ENCODE measurements at places on chromosomes 4 and X.

GRCh38 chrX:125622899-125623298 lies 303.2 kb downstream of the TEX13C start:
- peak; percentile 21 for DNase-seq

GRCh38 chr4:38368613-38369012 lies 295.4 kb upstream of the KLF3 start:
- peak; percentile 88 for DNase-seq

DNA sequence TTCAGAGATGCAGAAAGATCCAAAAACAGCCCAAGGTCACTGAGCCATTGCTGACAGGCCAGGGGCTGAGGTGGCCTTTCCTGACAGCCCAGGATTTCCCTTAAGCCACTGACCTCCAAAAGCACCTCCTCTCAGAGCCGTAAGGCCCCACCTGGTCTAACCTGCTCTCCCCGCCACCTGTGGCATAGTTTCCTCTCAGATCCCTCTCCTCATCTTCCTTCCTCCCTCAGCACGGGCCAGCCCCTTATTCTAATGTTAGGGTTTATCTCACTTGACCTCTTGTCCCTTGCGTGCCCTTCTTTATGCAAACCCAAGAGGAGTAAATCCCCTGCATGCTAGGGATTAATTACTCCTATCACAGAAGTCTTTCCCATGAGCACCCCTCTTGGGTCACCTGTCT lies 113.0 kb downstream of the RBM47 start:
- DNase-seq = no peak

DNA sequence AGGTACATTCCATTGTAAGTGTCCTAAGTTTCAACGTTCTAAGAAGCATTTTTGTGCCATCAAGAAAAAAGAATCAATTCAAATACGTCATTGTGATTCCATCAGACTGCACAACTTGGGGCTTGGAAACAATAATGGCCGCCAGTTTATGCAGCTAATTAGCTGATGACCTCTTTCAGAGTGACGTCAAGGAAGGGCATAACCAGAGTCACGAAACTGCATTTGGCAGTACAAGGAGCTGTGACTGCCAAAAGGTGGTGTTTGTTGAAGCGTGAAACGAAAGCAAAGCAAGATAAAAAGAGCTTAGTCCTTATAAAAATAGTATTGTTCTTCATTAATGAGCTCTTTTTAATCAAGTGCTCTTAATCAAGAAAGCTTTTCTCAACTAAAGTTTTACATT lies 81.1 kb upstream of the SH3RF1 start:
- no peak for DNase-seq

- peak; percentile 19 for DNase-seq
Observed at GRCh38 chr4:13328591-13328990, 155.5 kb downstream of the RAB28 start.

DNA sequence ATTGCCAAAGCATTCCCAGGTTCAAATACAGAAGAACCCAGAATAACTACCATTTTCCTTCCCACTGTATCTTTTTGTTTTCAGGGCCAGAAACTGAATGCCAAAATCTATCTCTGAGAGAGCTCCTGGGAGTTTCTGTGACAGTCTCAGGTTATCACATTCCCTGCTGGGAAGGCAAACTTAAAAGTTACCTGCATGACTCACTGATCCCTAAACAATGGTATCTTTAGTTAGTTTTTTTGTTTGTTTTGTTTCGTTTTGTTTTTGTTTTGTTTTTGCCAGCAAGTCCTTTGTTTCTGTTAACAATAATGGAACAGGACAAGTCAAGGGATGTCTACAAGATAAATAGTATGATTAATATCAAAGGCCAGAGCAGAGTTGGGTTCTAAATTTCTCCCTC lies 34.3 kb downstream of the PAPSS1 start:
- no peak for DNase-seq

DNA sequence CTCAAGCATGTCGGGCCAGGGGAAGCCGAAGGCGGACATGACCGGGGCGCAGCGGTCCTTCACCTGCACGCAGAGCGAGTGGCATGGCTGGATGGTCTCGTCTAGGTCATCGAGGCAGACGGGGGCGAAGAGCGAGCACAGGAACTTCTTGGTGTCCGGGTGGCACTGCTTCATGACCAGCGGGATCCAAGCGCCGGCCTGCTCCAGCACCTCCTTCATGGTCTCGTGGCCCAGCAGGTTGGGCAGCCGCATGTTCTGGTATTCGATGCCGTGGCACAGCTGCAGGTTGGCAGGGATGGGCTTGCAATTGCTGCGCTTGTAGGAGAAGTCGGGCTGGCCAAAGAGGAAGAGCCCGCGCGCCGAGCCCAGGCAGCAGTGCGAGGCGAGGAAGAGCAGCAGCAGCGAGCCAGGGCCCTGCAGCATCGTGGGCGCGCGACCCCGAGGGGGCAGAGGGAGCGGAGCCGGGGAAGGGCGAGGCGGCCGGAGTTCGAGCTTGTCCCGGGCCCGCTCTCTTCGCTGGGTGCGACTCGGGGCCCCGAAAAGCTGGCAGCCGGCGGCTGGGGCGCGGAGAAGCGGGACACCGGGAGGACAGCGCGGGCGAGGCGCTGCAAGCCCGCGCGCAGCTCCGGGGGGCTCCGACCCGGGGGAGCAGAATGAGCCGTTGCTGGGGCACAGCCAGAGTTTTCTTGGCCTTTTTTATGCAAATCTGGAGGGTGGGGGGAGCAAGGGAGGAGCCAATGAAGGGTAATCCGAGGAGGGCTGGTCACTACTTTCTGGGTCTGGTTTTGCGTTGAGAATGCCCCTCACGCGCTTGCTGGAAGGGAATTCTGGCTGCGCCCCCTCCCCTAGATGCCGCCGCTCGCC lies at the start of gene SFRP2:
SFRP2 (minus strand) TSS at position 671 of the 864 bp plus-strand sequence; CDS start at position 423, 248 bp downstream.
- DNase-seq = no peak

DNA sequence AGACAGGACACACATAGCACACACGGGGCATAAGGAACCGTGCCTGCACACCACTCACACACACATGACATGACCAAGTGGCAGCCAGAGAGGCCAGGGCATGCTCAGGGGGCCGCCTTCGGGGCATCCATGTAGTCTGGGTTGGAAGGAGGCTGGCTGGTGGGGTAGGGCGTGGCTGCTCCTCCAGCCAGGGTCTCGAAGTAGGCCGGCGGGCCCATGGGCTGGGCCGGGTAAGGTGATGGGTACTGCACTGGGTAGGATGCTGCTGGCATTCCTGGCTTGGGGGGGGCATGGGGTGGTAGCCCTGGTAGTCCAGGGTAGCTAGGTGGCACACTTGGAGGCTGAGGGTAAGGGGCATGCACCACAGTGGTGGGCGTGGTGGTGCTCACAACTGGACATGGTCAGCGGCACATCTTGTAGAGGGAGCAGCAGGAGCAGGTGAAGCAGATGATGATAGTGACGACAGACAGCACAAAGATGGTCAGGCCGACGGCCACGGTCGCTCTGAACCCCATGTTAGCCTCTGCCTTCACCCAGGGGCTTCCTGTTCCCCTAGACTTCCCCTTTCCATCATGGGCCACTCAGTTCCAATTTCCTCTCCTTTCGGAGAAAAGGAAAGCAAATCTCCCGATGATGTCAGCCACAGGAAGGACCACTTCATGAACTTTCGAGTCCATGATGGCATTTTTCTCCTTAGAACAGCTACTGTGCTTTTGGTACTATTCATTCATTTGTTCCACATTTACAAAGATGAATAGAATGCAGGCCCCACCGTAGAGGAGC lies 10.9 kb upstream of the DDX3X start:
- DNase-seq = no peak

DNA sequence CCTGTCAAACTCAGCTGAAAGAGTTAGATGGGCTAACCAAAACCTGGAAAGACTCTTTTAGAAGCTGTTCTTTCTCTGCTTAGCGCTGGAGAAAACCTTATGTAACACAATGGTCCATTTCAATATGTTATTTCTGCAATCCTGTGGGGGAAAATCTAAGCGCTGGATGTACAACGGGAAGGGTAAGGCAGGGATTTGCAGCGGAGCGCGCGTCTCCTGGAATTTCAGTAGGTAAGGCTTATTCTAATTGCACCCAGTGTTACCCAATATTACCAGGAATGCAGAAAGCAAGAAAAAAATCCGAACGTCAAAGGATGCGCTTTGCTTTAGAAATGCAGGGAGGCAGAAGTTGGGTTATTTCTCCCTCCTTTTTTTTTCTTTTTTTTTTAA lies 2.0 kb downstream of the HS3ST1 start:
- peak; percentile 31 for DNase-seq

DNA sequence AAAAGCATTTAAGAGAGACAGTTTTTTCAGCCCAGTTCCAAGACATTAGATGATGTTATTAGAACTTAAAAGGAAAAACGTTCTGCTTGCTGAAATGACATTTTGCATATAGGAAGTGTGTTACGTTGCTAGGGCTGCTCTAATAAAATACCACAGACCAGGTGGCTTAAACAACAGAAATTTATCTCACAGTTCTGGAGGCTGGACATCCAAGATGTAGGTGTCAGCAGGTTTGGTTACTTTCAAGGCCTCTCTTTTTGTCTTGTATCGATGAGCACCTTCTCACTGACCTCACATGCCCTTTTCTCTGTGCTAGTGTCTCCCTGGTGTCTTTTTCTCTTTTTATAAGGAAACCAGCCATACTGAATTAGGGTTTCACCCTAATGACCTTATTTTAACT lies 204.7 kb downstream of the PACRGL start:
- no peak for DNase-seq

- no peak for DNase-seq
Observed at GRCh38 chr4:186752325-186752724, 28.7 kb upstream of the FAT1 start.

DNA sequence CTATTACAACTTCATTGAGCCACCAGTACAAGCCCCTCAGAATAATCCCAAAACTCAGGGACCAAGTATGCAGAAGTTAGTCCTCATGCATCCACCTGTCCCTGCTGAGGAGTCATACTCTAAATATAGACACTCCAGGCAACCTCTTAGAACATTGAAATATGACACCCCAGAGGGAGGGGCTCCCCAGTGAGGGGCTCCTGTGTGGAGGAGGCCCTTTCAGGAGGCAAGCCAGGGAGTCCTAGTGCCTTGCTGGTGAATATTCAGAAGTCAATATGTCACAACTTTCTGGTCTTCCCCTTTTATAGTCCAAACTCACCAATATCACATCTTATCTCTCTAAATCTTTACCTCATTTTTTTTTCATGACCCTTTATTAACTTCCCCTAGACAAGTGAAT lies 1.6 kb upstream of the ARMCX6 start:
- no peak for DNase-seq

DNA sequence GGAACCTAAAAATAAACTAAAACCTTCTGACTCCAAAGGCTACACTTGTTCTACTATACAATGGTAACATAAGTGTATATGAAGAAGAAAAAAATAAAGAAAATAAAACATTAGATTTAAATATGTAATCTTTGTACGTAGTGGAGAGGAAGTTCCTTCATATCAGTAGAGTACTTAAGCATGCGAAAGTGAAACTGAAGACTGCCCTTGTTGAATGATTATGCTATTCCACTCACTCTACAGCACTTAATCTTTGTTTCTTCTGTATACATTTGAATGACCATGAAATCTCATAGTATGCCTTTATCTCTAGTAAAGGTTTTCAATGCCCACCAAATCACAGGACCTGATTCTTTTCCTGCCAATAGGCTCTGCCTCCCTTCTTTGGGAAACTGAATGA lies 78.9 kb downstream of the NDST3 start:
- DNase-seq = no peak

GRCh38 chr4:155692361-155692760 lies 25.7 kb downstream of the GUCY1A1 start:
- DNase-seq = no peak

GRCh38 chrX:41664375-41664901 lies 24.3 kb upstream of the GPR34 start:
- no peak for DNase-seq

DNA sequence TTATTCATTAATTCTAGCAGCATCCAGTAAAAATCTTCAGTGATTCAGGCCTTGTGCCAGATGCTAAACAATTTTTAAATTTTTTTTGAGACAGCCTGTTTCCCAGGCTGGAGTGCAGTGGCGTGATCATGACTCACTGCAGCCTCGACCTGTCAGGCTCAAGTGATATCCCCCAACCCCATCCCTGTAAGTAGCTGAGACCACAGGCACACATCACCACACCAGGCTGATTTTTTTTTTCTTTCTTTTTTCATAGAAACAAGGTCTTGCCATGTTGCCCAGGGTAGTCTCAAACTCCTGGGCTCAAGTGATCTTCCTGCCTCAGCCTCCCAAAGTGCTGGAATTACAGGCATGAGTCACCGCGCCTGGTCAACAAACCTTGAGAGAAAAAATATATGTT lies 705.5 kb downstream of the ARAP2 start:
- DNase-seq = no peak

GRCh38 chr4:56130606-56131155 lies 181.9 kb downstream of the CEP135 start:
- peak; percentile 45 for DNase-seq

GRCh38 chr4:2388429-2389182 lies 29.8 kb downstream of the ZFYVE28 start:
- DNase-seq = no peak

DNA sequence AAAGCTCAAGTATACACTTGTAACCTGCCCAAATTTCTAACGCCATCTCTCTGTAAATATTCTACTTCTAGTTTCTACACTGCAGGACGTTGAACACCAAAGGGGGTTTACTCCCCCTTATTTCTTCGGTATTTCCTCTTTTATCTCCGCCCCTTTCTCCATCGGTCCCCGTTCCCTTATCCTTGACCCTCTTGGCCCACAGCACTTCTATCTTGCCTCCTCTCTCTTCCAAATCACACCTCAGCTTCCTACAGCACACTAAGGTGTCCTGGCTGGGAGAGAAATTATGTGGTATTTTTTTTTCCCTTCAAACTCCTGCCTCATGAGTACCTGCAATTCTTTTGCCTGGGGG lies 715 bp downstream of the ZMAT1 start:
- DNase-seq = no peak

- DNase-seq = peak; percentile 11
Observed at GRCh38 chr4:105605493-105605892, 53.1 kb downstream of the ARHGEF38 start.

- no peak for DNase-seq
Observed at GRCh38 chr4:116561768-116562167, 523.6 kb downstream of the TRAM1L1 start.

- peak; percentile 77 for DNase-seq
Observed at GRCh38 chr4:86816501-86817273, 32.5 kb downstream of the SLC10A6 start.

- no peak for DNase-seq
Observed at GRCh38 chrX:9786798-9787635, 788 bp downstream of the SHROOM2 start.

DNA sequence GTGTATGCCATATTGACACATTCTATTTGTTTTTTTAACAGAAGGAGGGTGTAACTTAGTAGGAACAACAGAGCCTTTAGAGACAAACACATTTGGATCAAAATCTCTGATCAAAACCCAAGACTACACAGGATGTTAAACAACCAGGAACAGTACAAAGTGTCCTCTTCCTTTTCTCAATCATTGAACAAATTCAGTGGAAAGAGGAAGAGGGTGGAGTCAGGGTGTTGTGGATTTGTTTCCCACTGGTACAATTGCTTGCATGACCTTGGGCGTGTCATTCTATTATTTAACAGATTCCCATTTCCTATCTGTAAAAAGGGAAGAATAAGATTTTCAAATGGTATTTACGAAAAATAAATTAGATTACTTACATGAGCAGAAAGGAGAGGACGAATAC lies 1162.8 kb upstream of the PRKX start:
- DNase-seq = no peak
